NCI-H1105 (cell line): ENCODE measurements at places on chromosomes 12 and 14.

- no peak for DNase-seq
Measured at GRCh38 chr12:15201056-15201455, 20.2 kb downstream of the RERG start.

GRCh38 chr14:81427348-81428058 lies 27.4 kb upstream of the STON2 start:
- no peak for DNase-seq

GRCh38 chr12:5003025-5003666 lies 40.5 kb upstream of the KCNA5 start:
- peak; percentile 64 for DNase-seq

- no peak for DNase-seq
Measured at GRCh38 chr14:33271216-33271615, 332.5 kb downstream of the NPAS3 start.

DNA sequence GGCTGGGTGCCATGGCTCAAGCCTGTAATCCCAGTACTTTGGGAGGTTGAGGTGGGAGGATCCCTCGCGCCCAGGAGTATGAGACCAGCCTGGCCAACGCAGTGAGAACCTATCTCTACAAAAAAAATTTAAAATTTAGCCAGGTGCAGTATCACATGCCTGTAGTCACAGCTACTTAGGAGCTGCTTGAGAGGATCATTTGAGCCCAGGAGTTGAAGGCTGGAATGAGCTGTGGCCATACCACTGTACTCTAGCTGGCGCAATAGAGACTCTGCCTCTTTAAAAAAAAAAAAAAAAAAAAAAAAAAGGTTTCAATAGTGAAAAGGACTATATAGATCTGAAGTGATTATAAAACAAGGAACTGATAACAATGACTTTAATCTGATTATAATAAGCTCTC lies 13.5 kb downstream of the PSMA3 start:
- DNase-seq, result no peak

- DNase-seq, result no peak
Measured at GRCh38 chr12:91057368-91058165, at the start of gene KERA. Gene KERA (minus strand): TSS chr12:91058024. CDS start chr12:91056281, 1,743 bp downstream.

DNA sequence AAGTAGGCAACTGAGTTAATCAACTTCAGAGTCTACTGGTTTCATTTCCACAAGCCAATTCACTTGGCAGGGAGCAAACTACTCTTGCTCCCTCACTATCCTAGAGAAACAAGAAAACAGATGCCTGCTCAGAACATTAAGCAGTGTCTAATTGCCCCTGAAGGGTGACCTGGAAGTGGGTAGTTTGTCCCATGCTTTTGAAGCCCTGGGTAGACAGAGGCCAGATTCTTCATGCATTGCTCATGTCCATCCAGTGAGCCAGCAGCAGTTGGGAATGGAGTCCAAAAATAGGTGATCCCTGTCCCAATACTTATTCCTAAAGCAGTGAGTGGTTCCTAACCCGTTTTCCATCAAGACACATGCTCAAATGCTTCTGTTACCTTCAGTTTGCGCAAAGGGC lies 48.8 kb downstream of the BICDL1 start:
- DNase-seq, result no peak

GRCh38 chr12:56097738-56098137 lies 6.6 kb upstream of the PA2G4 start:
- no peak for DNase-seq

GRCh38 chr12:2475984-2476383 lies 318.8 kb upstream of the FKBP4 start:
- DNase-seq, result no peak

GRCh38 chr12:58364389-58365086 lies 423.2 kb downstream of the ATP23 start:
- DNase-seq, result no peak

GRCh38 chr12:69904777-69905176 lies 79.8 kb downstream of the MYRFL start:
- DNase-seq, result no peak

DNA sequence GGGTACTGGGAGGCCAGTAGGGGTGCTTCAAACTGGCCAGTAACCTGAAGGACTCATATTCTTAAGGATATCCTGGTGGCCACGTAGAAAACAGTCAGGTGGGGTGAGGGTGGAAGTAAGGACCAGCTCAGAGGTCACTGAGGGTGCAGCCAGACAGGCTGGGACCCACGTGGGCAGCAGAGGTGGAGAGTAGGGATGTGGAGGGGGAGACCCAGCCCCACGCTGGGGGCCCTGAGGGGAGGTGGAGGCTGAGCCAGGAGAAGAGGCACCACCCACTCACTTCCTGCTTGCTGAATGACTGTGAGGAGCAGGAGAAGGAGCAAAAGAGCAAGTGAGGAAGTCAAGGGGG lies 12.6 kb upstream of the SERPINA3 start:
- DNase-seq, result no peak

DNA sequence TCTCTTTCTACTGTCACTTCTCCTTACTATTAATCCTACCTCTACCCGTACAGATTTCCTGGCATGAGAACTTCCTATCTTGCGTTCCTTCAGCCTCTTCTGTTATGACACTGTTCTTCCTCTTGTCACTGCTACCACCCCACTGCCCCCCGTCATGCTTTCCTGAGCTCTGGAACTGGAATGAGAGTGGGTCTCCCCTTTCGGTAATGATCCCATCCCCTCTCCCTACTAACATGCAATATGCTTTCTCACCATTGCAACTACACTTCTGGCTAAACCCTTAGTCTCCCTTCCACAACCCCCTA lies 4.9 kb upstream of the AP1G2 start:
- no peak for DNase-seq
